ENCODE measurements at places on chromosomes 3 and 15.

GRCh38 chr3:197027151-197027895, 2.3 kb downstream of the MELTF start:
- peak; percentile 15 for DNase-seq

DNA sequence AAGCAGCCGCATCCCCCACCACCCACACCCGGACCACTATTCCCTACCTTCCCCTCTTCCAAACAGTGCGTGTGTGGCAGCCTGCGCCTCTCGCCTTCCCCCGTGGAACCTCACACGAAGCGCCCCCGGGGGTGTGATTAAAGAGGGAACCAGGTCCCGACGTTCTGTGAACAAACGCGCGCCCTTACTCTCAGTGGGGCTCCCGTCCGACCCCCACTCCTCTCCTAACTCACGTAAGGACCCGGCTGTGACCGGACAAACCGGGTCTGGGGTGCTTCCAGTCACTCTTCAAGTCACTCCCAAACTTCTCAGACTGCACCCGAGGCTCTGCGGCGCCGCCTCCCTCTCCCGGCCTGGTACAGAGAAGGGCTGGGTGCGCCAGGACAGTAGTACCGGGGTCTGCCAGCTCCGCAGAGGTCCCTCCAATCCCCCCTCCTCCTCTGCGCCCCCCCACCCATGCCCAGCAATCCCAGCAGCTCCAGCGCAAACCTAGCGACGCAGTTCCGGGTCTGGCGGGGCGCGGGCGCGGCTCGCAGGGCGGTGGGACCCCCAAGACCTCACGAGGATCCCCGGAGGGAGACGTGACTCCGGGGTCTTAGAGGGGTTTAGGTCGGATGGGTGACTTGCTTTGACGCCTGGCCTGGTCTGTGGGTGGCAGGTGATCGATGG, 574 bp downstream of the DUOXA1 start:
- DNase-seq = no peak

- DNase-seq = no peak
Observed at GRCh38 chr3:10655105-10655504, 149.7 kb upstream of the ATP2B2 start.

DNA sequence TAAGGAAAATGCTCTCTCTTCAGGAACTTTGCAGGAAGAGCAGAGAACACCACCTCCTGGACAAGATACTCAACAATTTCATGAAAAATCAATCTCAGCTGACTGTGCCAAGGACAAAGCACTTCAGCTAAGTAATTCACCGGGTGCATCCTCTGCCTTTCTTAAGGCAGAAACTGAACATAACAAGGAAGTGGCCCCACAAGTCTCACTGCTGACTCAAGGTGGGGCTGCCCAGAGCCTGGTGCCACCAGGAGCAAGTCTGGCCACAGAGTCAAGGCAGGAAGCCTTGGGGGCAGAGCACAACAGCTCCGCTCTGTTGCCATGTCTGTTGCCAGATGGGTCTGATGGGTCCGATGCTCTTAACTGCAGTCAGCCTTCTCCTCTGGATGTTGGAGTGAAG, 200.5 kb downstream of the AKAP13 start:
- no peak for DNase-seq

- no peak for DNase-seq
Observed at GRCh38 chr15:93043621-93044300, 45.2 kb downstream of the RGMA start.

DNA sequence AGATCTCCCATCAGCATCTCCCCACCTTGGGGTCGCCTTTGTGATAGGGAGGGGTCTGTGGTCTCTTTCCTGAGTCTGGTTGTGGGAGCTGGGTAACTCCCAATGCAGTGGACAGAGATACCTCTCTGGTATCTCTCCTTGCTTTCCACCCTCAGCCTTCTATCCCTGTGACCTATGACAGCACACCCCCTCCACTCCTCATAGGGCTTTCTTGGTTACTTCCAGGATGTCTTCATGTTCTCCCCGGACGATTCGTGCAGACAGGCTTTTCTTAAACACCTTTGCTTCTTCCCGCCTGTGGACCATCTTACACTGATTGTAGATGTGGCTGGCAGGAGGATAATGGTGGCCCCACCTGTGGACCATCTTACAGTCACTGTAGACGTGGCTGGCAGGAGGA, 14.2 kb upstream of the NRROS start:
- no peak for DNase-seq

DNA sequence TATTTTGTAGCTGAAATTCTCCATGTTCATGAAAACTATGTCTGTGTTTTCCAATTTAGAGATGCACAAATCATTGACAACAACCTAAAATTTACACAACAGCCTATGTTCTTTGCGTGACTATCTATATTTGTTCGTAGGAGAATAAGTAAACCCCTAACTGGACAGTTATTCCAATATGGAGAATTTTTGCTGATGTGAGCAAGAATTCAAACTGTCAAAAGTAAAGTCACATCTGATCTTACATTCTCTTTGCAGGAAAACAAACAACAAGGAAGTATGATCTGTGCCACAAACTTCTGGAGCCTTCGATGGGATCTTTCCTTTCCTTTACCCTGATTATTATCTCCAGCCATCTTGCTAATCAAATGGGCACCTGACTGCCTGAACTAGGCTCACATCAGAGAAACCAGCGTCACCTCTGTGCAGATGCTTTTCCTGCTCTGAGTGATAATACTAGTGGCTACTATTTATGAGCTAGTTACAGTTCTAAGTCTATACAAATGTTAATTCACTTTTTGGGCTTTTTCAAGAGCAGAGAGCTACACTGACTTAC, 18.3 kb upstream of the KCNMB3 start:
- no peak for DNase-seq

- DNase-seq = no peak
Observed at GRCh38 chr3:60578936-60579335, 672.3 kb downstream of the FHIT start.

- DNase-seq = no peak
Observed at GRCh38 chr15:74337146-74337545, 30.3 kb downstream of the CYP11A1 start.

DNA sequence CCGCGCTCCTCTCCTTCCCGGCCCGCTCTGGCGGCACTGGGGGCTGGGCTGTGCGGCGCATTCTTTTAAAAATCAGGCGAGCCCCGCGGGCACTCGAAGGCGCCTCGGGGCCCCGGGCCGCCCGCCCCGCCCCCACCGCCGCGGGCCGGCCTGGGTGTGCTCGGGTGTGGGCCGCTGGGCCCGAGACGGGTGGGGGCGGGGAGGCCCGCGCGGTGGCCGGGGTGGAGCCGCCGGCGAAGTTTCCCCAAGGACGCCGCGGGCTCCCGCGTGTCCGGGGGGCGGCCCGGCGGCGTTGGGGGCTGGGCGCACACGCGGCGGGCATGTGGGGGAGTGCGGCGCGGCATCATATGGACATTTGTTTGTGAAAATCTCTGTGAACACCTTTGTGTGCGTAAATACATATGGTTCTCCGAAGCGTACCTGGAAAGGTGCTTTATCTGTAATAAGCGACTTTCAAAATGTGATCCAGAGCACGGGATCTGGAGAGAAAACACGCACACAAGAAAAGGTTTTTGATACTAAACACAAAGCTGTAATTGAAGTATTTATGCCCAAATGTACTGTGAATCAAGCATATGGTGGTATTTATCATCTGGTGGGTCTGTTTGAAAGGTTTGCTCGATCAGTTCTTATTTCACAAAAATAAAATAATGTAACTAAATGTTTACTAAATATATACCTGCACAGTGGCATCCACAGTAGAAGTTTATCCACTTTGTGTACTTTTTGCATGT, 612 bp upstream of the TBL1XR1 start:
- peak; percentile 55 for DNase-seq

GRCh38 chr3:39419742-39420315, 13.3 kb downstream of the RPSA start:
- no peak for DNase-seq

- no peak for DNase-seq
Observed at GRCh38 chr15:96411056-96412031, 80.8 kb downstream of the NR2F2 start.

DNA sequence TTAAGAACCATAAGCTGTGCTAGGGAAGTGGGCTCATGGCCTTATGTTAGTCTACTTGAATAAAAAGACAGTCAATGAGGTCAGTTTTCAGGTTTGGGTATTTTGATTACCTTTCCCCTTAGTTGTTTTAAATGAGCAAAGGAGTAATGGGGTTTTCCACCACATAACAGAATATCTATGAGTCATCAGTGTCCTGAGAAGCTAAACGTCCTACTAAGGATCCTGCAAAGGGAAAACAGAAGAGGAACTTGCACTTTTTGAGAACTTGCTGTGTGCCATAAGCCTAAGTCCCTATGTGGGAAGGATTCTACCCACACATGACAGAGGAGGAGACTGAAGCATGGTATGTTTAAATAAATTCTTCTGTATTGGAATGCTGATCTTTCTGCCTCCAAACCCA, 292.8 kb upstream of the TMC3 start:
- DNase-seq = no peak

GRCh38 chr3:106348139-106348690, 479.4 kb upstream of the CBLB start:
- no peak for DNase-seq

DNA sequence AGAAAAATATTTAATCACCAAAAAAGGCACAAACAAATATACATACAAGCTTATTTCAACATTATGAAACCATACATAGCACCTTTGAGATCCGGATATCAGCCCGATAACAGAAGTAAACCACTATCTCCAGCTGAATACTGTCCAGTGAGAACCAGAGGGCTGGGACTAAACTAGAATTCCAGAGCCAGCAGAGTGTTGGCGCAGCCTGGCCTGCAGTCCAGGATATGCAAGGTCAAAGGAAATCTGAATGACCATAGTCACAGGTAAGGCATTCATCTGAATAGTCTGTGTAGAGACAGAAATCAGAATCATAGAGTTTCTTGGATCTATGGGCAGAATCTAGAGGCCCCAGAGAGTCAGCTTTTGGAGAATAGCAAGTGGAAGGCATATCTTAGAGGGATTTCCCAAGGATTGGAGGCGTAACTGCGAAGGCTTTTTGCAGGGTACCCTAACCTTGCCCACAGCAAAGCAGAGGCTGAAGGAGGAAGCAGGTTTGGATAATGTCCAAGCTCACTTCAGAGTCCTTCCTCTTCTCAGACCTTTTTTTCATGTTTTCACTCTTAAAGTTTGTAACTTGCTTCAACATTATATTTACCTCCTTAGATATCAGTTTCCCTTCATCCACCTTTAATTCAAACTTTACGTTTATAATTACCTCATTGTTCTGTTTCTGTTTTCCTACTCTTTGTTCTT, 32.5 kb upstream of the TP63 start:
- DNase-seq = no peak

DNA sequence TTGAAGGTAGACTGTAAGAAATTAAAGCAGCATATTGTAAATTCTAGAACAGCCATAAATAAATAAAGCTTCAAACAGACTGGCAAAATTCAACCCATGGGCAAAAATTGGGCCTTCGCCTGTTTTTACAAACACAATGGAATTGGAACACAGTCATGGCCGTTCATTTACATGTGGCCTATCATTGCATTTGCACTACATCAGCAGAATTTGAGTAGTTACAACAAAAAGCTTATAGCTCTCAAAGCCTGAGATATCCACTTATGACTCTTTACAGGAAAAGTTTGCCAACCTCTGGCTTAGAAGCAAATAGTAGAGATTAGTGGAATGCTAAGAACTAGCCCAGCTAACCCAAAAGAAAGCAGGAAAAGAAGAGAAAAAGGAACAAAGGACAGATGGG, 139.6 kb upstream of the SKOR1 start:
- DNase-seq = no peak

DNA sequence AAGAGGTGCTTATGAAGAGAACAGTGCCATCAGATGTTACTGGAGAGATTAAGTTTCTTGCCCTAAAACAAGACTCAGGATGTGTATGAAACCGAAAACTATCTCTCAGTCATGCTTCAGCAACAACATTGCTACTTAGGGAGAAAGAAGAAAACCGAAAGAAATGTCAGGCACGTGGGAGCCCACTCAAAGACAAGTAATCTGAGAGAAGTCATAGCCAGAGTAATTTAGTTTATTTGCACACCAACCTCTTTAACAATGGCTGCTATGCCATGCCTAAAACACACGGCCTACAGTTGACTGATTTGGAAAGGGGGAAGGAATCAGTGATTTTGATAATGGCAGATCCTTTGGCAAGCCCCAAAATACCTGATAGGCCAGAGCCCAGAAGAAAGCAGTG, 162.9 kb downstream of the TIGIT start:
- no peak for DNase-seq

DNA sequence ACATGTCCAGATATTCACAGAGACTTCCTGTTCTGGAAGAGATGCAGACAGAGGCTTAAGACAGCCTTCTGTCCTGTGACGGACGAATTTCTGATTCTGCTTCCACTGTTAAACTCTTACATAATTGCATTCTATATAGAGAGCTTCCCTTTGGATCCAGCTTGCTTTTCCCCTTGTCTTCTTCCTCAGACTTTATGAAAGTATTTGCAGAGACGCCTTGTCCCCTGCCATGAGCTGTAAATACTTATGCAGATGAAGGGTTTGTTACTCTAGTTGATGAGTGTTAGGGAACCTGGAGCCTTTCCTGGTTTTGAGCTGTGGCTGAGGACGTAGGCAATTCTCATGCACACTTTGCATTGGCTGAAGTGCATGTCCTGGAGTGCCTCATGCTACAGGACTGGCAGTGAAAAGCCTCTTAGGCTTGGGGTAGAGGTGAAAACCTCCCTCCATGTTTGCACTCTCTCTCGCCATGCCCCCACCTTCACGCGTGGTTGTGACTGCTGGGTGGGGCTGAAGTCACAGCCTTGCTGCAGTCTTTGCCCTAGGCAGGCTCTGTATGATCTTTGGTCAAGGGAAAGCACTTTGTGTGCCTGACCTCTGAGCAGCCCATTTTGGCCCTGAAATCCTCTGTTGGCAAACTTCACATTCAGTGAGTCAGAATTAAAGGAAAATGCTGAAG, 286.6 kb downstream of the PTPRG start:
- DNase-seq = no peak

DNA sequence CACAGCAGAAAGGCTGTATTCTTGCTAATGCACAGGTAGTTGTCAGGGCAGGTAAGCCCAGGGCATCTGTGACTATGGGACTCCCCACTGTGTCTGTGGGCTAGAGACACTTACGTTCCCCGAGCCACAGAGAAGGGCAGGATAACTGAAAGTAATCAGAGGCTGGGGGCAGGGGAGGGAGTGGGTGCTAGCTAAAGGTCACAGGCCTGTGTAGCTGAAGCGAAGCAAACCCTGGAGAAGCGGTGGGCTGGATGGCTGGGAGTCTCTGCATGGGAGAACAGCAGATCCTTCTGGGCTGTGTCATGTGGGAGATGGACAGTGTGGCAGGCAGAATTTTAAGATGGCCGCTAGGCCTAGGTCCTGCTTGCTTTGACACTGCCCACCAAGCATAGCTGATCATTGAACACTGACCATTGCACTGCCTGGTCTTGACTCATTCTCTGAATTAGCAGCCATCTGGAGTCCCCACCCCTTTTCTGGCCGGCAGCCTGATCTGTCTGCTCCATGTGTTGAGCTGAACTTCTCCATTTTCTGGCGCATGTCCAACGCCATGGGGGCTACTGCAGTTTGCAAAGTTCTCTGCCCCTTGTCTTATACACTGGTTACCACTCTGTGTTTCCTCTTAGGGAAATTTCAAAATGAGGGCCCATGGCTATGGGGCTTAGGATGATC, 110.0 kb downstream of the DGKG start:
- no peak for DNase-seq

- DNase-seq = no peak
Observed at GRCh38 chr3:52350416-52350815, 34.3 kb downstream of the DNAH1 start.

All from D721Med (cell line).